ENCODE measurements at places on chromosomes 2 and 18.

DNA sequence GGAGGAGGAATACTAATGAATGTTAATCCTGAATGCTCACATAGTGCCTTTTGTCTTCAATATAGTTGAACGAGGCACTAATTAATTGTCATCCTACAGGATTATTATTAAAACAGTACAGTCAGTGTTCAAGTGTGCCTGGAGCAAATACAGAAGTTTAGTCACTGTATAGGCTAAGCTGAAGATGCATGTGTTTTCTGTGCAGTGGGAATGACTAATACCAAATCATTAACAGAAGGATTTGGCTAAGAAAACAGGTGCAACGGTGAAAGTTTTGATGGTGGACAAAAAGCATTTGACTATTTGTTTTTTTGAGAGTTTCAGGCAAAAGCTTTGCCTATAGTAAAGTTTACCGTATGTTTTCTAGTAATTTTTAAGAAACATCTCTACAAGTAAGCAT lies 62.8 kb downstream of the DCC start:
- no peak for DNase-seq

GRCh38 chr2:105879106-105879802 lies 134.5 kb downstream of the NCK2 start:
- DNase-seq = no peak

GRCh38 chr2:121532347-121532766 lies 1.7 kb downstream of the RNU4ATAC start:
- DNase-seq = no peak

DNA sequence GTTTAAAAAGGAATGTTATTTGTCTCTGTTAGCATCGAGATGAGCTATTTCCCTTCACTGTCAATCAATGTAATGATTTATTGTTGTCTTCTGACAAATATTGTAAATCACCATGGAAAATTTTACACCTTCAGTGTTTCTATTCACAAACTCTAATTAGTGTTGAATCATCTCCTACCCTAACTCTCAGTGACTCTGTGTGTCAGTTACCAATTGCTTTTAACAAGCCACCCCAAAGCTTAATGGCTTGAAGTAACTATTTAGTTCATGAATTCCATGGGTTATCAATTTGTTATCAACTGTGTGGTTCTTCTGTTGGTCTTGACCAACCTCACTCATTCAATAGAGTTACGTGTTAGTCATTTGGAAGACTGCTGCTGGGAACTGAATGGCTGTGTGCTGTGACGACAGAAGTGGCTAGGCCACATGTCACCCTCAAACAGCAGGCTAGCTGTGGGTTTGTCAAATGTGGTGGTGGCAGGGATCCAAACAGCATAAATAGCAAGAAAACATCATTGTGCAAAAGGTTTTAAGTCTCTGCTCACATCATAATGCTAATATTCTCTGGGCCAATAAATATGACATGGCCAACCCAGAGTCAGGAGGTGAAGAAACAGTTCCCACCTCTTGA lies 910.8 kb upstream of the CDH2 start:
- DNase-seq = no peak

DNA sequence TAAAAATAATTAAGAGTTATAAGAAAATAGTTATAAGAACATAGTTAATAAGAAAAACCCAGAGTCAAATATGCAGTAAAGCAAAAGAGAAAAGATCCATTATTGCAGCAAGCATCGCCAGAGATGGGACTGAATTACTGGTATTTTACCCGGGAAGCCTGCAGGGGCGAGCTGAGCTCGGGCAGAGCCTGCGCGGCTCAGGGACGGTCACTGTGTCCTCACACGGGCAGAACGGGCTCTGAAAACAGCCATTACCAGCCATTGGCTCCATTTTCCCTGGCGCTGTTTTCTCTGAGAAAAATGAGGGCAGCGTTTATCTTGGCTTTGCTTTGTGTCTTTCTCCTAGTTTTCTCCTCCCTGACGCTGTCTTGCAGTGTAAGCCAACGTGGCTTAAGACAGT lies 95.3 kb upstream of the ALKAL2 start:
- DNase-seq = no peak

DNA sequence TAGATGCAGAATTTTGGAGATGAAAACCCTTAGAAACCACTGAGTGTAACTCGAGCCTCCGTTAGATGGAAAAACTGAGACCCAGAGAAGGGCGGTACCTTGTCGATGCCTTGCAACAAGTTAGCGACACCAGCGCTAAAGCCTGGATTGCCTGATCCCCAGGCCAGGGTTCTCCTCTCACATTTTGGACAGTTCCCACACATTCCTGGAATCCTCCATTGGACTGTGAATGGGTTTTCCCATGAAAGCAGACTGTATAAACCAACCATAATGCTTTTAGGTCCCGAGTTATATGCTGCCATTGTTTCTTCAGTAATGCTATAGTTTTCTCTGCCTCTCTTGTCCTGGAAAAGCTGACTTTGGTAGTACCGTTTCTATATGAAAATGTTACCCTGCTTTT lies 37.1 kb upstream of the LPIN1 start:
- DNase-seq = no peak

DNA sequence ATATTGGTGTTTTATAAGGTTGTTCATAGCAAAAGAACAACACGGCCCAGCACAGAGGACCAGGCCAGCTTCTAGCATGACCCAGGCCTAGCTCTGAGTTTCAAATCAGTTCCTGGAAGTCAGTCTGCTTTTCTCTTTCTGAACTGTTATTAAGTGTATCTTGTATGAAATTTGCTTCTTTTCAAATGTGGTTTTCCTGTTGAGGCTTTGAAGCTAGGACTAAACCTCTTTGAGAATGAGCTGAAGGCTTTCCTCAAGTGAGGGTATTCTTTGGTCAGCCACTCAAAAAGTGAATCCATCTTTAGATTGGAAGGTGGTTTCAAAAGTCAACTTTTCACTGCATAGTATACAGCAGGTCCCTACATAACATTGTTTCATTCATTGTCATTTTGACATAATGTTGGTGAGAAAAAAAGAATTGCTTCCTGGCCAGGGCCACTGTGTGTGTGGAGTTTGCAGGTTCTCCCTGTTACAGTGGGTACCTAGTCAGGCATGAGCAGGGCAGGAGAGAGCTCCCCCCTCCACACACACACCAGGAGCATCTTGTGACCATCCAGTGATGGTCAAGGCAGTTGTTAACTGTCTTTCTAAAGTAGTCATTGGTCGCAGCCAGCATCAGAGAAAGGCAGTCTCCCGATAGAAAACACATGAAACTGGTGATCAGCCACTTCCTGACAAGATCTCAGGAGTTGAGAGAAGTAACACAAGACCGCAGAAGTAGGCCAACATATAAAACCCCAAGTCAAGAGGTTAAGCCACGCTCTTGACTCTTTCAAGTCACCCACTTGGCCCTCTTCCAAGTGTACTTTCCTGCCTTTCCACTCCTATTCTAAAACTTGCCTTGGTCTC lies 6.7 kb upstream of the ACAA2 start:
- peak; percentile 22 for DNase-seq

DNA sequence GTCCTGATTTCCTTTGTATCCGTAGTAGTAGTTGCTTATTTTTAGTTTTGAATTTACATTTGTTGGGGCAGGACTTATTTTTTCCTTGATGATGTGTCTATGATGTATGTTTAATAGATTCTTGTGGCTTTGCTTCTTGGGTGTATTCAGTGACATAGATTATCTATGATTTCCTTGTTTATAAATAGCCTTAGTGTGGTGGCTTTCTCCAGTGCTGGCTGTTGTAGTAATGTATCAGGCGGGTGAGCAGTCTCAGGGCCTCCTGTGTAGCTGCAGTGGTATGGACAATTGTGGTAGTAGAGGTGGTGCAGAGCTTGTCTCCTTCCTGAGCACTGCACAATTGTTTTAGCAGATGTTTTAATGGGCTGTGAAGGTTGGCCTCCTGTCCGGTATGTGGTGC lies 60.5 kb downstream of the SMCHD1 start:
- DNase-seq = no peak

GRCh38 chr2:35035883-35036282 lies 1319.7 kb upstream of the CRIM1 start:
- no peak for DNase-seq

GRCh38 chr18:7577706-7578105 lies 10.6 kb downstream of the PTPRM start:
- no peak for DNase-seq

Measured in activated CD4-positive, alpha-beta T cell treated with anti-CD3 and anti-CD28 coated beads, Interleukin-2, amount 50 U/mL, for 1 hour (primary cell).